ENCODE measurements at places on chromosomes 5 and 9.

- no peak for DNase-seq
Measured at GRCh38 chr9:129958796-129959195, 84.2 kb downstream of the FNBP1 start.

GRCh38 chr9:3124001-3124400 is 280.1 kb upstream of the PUM3 start:
- DNase-seq: no peak

- no peak for DNase-seq
Measured at GRCh38 chr9:97563458-97564135, 62.1 kb downstream of the TMOD1 start.

DNA sequence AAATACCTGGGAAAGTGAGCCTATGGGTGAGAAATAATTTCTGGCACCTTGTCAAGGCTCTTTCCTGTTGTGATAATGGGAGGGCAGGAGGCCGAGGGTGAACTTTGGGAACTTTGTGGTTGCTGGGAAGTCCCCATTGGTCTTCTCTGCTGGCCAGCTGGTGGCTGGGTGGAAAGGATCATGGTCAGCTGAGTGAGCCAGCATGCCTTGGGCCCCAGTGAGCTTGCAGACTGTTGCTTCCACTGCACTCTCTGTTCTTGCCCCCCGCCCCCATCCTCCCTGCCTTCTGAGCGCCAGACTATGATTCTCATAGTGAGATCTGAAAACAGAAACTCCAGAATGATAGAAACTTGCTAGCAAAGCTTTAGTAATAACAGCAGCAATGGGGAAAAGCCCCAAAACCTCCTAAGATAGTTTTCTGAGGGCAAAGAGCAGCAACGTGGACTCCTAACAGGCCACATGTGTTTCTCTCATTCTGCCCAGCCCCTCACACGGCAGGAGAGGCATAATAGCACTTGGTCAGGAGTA is 139.2 kb upstream of the SMARCA2 start:
- no peak for DNase-seq

DNA sequence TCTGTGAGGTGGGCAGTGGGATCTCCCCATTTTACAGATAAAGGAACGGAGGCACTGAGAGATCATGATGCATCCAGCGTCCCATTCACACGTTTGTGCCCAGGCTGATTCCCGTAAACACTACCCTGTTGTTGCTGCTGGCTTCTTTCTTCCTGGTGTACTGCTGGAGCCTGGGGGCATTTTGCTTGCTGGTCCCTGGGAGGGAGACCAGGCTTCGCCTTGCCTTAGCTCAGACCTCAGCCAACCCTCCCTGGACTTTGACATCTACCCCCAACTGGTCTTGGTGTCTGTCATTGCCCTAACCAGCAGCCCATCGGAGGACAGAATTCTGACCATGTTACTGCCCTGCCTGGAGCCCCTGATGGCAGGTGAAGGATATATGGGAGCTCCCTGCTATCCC is 82.4 kb downstream of the ZNF618 start:
- no peak for DNase-seq

- DNase-seq: no peak
Measured at GRCh38 chr5:168951356-168951755, 349.6 kb downstream of the SLIT3 start.

DNA sequence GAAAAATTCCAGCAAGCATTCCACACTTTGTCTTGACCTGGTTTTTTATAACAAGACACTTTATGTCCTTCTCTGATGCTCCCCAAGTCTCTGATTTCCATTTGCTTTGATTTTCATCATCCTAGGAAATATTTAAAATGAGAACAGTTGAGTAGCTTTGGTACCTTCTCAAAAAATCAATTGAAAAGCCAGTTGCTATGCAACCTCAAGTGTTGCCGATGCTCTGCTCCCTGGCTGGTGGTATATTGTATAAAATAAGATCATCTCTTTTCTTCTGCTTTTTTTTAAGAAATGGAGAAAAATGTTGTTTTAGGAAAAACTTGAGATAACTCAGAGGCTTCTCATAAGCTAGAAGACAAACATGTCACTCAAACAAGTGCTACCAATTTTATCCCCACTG is 109.7 kb downstream of the ZNF354C start:
- DNase-seq: no peak

GRCh38 chr5:74665816-74666215 is 19.2 kb upstream of the HEXB start:
- no peak for DNase-seq

GRCh38 chr5:54323495-54323894 is 13.1 kb upstream of the ARL15 start:
- no peak for DNase-seq

GRCh38 chr5:83973925-83974815 is 253.5 kb upstream of the HAPLN1 start:
- DNase-seq: no peak

DNA sequence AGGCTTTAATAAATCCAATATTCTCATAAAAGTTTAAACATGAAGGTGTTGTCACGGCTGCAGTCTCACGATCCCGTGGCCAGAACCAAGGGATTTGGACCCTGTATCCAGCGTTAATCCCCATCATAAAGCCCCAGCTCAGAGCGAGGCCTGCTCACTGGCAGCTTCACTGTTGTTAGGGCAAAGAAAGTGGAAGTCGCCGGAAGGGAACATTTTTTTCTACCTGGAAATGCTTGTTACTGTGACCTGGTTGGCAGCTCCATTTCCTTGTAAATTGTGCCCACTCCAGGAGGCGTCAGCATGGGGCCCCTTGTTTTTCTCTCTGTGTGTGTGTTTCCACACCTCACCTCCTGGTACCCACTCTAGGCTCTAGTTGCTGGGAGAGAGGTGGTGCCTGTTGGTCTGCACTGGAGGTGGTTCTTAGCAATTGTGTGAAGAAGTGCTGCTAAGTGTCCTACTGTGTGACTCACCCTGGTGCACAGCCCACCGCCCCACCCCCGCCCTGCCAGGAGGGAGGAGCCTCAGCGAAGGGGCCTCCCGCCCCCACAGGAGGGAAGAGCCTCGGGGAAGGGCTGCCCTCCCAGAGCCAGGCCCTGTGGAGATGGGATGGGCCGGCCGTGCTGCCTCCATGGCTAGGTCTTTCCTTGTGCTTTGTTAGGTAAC is 105.1 kb downstream of the EHMT1 start:
- DNase-seq: no peak

GRCh38 chr9:3004572-3004971 is 160.7 kb upstream of the PUM3 start:
- no peak for DNase-seq

GRCh38 chr5:180079702-180080466 is 8.3 kb upstream of the RNF130 start:
- no peak for DNase-seq

DNA sequence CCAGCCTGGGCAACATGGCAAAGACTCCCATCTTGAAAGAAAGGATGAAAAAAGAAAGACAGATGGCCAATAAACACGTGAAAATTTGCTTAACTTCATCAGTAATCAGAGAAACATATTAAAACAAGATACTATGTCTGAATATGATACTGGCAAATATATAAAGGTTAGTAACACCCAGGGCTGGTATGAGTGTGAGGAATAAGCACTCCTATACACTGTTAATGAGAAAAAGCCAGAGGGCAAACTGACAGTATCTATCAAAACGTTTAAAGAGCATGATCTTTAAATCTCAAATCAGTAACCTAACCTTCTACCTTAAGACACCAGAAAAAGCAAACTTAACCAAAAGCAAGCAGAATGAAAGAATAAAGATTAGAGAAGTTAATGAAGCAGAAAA is 14.1 kb downstream of the B4GALT1 start:
- no peak for DNase-seq

- no peak for DNase-seq
Measured at GRCh38 chr9:7546261-7546660, 253.3 kb downstream of the DMAC1 start.

GRCh38 chr9:85524531-85524930 is 217.2 kb downstream of the AGTPBP1 start:
- DNase-seq: no peak

- no peak for DNase-seq
Measured at GRCh38 chr5:51382521-51383130, 622 bp upstream of the ISL1 start.

- DNase-seq: no peak
Measured at GRCh38 chr9:131669269-131670157, 70.4 kb downstream of the RAPGEF1 start.

DNA sequence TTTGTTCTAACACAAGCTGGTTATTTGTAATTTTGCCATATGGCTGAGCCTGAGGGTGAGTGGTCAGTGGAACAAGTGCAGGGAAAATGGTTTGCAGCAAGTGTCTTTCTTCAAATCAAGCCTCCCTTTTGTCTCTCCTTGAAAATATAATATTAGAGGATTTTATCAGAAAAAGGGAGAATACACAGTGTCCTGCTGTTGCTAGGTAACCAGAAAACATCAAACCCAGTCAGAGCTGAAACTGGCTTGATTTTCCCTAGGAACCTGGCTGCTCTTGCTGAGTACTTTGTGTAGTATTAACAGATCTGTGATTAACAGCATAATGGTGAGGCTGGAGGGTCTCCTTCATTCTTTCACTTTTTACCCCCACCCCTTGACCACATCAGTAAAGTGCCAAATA is 314.0 kb downstream of the ARHGEF28 start:
- no peak for DNase-seq

GRCh38 chr5:73426034-73426433 is 22.5 kb downstream of the FOXD1 start:
- no peak for DNase-seq

DNA sequence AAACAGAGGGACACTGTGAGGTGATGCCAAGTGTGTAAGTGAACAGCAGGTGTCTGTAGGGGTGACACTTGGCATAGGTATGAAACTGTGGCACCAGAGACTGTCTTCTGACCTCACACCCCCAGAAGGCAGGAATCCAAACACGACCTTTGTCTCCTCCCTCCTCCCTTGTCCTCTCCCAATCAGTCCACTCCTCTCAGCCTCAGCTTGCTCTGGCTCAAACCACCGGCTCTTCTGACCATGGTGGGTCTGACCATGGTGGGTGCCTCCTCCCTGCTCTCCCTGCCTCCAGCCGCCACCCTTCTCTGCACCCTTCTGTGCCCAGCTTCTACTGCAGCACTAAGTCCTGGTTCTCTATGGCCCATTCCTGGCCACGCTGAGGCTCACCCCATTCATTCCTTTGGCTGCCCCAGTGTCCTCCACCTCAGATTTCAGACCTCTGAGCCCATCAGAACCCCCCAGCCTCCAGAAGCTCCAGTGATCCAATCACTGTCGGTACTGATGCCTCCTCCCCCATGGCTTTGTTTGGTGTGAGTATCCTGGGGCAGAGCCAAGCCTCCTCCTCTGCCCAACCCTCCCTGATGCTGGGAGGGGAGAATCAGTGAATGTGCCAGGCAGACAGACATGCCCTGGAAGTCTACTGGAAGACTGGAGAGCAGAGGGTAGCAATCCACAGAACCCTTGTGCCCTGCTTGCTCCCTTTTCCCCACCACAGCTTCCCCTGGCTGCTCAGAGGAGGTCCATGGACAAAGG is 1.7 kb upstream of the ARID3C start:
- DNase-seq: no peak

DNA sequence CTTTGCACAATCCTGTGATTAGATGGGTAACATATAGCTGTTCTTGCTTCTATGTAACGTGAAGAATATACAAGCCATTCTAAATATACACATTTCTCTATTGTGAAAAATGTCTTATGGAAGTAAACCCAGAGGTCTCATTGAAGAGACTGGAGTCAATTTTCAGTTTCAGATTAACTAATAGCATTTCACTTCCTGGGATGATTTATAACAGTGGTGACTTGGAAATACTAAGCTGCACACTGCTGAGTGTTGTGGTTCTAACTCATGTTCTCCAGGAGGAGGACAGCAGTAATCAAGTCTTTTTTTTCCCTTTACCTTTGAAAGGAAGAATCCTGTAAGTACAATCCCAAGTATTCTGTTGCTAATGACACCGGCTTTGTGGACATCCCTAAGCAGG is 3.3 kb downstream of the CTSL start:
- DNase-seq: no peak

DNA sequence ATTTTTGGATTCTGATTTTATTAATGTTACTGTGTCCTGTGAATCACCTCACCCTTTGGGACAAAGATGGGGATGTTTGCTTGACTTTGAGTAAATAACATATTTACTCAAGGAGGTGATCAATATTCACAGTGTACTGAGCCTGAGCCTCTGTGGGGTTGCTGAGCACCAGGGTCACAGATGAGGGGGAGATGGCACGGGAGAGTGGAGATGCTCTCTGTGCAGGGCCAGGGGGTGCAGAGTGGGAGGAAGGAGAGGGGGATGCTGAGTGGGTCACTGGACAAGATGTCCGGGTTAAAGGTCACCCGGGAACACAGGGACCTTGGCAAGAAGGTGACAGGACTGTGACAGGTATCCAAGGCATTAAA is 4.0 kb downstream of the SQSTM1 start:
- DNase-seq: no peak

- DNase-seq: no peak
Measured at GRCh38 chr5:101080462-101081240, 177.6 kb upstream of the ST8SIA4 start.

DNA sequence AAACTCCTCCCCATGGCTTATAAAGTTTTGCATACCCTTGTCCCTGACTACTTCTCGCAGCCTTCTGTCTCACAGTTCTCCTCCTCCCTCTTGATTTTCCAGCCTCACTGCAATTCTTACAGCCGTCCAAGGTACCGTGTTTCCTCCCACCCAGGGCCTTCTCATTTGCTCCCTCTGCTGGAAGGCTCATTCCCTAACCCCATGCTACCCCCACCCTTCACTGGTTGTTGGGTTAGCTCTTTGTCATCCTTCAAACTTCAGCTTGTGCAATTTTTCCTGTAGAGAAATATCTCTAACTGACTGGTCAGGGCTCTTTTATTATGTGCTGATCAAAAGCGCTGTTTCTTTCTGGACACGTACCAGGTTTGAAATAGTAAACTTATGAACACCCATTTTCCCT is 329.2 kb downstream of the EBF1 start:
- no peak for DNase-seq
